ENCODE measurements at places on chromosomes 1 and 21. TPM values are rescaled to one million over a fixed set of nuclear protein-coding genes. Genes with fewer than 3 reads are reported as not detected.

- no peak for DNase-seq
Measured at GRCh38 chr1:91919962-91920361, 29.2 kb upstream of the BRDT start.

DNA sequence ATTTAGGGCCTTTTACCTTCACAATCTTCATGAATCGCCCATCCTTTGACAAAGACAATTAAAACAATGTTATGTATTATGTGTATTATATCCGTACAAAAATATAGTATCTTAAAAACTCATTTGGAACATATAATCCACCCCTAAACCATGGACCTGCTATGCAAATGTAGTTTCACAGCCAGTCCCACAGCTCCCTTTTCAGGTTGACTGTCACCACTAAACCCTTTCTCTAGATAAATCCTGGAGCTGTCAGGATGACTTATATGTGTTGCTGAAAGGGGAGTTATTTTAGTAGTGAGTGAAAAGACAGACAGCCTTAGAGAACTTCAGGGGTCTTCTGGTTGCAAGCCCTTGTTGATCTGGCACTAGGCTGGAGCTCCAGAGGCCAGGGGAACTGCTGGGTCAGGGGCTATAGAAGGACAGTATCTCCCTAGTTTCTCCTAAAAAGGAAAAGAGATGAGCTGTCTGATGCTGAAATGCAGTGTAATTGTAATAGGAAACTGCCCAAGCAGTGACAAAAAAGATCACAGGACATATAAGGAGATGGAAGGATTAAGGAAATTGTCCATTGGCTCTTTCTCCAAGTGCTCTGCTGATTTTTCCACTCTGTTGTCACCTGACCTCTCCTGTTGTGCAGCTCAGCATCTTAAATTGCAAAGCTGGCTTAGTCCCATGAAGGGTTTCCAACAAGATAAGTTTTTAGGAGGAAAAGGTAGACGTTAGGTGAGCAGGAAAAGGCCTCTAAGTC, 127.7 kb downstream of the S1PR1 start:
- DNase-seq = no peak

DNA sequence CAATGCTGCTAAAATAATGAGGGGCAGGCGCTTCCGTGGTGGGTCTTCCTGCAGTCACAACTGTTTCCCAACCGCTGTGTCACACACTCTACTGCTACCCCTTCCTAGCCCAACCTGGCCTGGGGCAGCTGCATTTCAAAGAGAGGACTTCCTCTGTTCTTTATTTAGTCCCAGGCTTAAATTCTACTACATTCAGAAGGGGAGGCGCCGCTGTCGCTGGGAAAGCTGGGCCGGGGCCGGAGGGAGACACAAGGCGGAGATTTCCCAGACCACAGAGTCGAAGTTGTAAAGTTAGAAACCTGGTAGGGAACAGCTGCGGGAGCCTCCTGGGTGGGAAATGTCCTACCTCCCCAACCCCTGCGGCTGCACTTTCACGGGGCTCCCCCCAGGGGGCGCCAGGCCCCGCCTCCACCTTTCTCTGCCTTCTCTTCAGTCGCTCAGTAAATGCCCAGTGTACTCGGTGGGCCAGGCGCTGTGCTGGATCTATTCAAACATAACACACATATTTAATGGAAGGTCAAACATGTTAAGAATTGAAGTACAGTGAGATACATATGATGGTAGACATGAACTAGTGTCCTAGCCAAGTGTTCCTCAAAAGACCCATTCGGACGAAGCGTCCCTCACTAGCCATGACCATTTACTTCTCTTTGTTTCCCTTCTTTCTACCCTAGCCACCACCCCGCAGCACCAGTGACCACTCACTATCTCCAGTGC, 23.1 kb downstream of the DYRK3 start:
- peak; percentile 63 for DNase-seq

DNA sequence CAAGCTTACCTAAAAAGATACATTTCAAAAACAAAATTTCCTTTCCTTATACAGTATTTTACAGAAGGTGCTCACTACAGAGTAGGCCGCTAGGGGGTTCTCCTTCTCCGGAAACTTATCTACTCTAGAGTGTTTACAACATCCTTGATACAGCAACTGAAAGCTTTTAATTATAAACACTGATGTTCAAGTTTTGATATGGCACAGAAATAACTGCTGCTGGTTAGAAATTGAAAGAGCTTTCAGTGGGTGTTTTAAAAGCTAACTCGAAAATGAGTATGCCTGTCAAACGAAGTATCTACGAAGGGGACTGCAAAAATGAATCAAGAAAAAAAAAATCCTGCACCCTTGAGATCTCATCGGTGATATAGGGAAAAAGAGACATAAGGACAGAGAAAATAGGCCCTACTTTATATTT, 1.0 kb downstream of the YOD1 start:
- DNase-seq = peak; percentile 59

- DNase-seq = no peak
Measured at GRCh38 chr1:109395602-109396512, 1.9 kb downstream of the SORT1 start.

GRCh38 chr1:46301808-46302640, 1.4 kb downstream of the LRRC41 start:
- DNase-seq = peak; percentile 60

- no peak for DNase-seq
Measured at GRCh38 chr21:33902349-33902748, 13.3 kb downstream of the ATP5PO start.

GRCh38 chr1:219990782-219991510, 55.4 kb downstream of the EPRS1 start:
- no peak for DNase-seq

PDC gene
- not detected for total RNA-seq

SPRR2G gene
- total RNA-seq = not detected

FLG2 gene
- not detected for total RNA-seq

KANK4 gene
- total RNA-seq = not detected

ATXN7L2 gene
- 7.0 TPM for total RNA-seq

All from activated CD4-positive, alpha-beta memory T cell treated with anti-CD3 and anti-CD28 coated beads, Interleukin-2, amount 10 ng/mL, durations not matched to agents 7 days and 5 days (primary cell).